Large intestine (tissue), 12 donors: ENCODE measurements at places on chromosomes 6 and 20. TPM values are rescaled to one million over a fixed set of nuclear protein-coding genes. Genes with fewer than 3 reads are reported as not detected.
A peak's percentile ranks its signal among the peaks of the same experiment; 100 is the strongest.

DNA sequence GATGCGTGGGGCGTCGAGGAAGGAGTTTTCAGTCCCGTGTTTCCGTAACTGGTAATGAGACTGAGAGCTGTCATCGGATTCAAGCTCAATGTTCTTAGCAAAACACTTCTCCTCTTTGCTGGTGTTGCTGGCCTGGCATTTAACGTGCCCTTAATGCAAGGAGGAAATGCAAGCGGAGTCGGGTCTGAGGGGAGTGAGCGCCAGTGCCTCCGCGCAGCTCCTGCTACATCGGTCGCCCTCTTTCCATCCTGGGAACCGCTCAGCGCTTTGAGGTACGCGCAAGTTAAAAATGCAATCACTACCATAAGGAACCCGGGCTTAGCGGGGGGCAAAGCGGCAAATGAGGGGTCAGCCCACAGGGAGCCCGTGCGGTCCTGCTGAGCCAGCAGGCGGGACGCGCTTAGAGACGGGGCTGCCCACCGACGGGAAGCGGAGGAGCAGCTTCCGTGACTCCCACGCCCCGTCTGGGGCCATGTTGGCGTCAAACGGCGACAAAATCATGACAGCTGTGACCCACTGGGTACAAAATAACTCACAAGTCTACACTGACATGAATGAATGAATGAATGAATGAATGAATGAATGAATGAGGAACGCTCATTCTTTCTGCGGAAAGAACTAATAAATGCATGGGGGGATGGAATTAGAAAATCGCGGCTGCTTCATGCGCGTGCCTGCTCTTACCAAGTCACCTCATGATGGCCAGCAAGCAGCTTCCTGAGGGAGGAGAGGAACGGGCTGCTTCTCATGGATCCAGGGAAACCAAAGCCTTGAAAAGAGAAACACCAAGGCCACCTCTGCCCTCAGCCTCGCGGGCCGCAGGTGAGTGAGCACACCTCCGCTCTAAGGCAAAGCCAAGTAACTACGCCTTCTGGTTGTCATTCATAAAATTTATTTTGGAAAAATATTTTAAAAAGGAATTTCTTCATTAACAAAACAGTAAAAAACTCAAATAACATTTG, 9.3 kb downstream of the DLL1 start:
- no peak for DNase-seq

DDRGK1 gene
- 77.0 TPM for polyA plus RNA-seq

FYN gene
- polyA plus RNA-seq = 46.0 TPM

DNA sequence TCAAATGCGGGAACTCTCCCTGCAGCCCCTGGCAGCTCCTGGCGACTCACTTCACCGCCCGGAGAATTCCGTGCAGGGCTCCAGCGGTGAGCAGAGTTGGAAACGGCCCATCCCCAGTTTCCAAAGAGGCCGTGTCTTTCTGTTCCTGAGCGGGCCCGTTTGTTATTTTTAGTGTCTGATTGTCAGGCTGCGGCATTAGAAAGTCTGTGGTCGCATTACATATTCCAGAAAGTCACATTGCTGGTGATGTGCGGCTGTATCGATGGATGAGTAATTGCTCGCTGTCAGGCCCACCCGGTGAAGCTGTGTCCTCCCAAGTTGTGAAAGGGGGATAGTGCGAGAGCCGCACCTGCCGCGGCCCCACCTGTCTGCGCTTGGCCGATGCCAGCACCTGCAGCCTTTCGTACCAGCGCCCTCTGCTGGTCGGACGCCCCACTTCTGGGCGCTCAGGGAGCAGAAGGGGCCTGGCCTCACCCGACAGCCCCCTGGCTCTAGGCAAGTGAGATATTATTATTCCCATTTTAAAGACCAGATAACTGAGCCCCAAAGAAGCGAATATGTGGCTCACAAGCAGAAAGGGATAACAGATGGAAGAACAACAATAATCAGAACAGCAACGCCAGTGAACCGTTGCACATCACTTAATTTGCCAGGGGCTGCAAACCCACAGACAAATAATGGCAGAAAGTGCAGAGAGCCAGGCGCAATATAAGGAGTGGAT, 244.9 kb downstream of the TSHZ2 start:
- DNase-seq = peak; percentile 60

FAM120B gene
- polyA plus RNA-seq = 27.7 TPM

DEFB124 gene
- 0.21 TPM for polyA plus RNA-seq

- DNase-seq = no peak
These were observed 155.2 kb upstream of the DTNBP1 start for GRCh38 chr6:15818044-15818443.

SLC29A1 gene
- 47.4 TPM for polyA plus RNA-seq

PHACTR3 gene
- 8.3 TPM for polyA plus RNA-seq

DNA sequence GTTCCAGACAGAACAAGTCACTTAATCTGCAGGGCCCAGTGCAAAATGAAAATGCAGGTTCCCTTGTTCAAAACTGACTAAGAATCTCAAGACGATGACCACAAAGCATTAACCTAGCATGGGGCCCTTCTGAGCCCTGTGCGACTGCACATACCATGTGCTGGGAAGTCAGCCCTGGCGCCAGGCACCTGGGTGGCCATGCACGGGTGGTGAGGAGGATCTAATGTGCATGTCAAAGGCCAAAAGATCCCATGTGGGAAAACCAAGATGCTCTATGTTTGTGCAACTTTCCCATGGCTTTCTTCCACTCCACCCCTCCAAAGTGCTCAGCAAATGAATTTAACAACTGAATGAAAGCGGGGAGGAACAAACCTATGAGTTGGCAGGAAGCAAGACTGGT, 33.5 kb upstream of the NXT1 start:
- no peak for DNase-seq

GRCh38 chr20:17874271-17875105, 94.1 kb downstream of the SNX5 start:
- no peak for DNase-seq

DNA sequence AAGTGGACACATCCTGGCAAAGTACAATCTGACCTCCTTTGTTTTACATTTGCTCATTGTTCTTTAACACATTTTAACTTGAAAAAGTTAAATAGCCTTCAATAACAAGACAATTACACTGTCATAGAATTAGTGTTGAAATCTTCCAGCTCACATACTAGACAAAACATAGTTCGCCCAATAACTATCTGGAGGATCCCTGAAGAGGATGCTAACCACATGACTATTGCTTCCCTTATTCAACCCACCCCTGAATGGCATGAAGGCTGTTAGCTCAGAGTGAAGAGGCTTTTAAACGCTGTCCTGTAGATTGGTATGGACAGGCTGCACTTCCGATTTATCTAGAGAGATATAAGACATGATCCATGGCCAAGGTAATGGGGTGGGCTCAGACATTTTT, 15.0 kb upstream of the DSE start:
- DNase-seq = no peak

GRCh38 chr6:31308050-31308844, 36.4 kb upstream of the HLA-C start:
- peak; percentile 43 for DNase-seq

CDK5RAP1 gene
- 32.5 TPM for polyA plus RNA-seq

GRCh38 chr6:141452354-141452686, 680.4 kb upstream of the GJE1 start:
- DNase-seq = no peak

GRCh38 chr6:89970072-89970471, 75.8 kb downstream of the GJA10 start:
- no peak for DNase-seq

HM13 gene
- 123 TPM for polyA plus RNA-seq

NOTCH4 gene
- polyA plus RNA-seq = 8.1 TPM

GRCh38 chr6:6357032-6357431, 36.6 kb upstream of the F13A1 start:
- no peak for DNase-seq

DNA sequence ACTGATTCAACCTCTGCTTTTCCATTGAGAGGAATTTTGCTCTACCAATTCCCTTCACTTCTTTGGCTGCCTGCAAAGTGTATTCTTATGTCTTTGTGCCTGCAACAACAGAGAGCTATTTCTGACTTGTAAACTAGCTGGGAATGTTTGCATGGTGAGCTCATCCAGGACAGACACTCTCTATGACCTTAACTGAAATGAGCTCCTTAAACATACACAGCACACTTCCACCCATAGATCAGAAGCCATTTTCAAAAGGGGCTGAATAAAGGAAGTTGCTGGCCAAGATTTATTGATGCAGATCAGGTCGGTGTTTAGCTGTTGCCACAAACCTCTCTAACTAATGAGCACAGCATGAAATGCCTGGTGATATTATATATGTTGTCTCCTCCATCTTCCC, 377.7 kb downstream of the BTBD9 start:
- peak; percentile 45 for DNase-seq

SPO11 gene
- not detected for polyA plus RNA-seq

TREM2 gene
- polyA plus RNA-seq = 0.28 TPM

HLA-DRB1 gene
- polyA plus RNA-seq = 159 TPM

GRCh38 chr6:41881506-41881905, 13.7 kb downstream of the USP49 start:
- DNase-seq = no peak

DNA sequence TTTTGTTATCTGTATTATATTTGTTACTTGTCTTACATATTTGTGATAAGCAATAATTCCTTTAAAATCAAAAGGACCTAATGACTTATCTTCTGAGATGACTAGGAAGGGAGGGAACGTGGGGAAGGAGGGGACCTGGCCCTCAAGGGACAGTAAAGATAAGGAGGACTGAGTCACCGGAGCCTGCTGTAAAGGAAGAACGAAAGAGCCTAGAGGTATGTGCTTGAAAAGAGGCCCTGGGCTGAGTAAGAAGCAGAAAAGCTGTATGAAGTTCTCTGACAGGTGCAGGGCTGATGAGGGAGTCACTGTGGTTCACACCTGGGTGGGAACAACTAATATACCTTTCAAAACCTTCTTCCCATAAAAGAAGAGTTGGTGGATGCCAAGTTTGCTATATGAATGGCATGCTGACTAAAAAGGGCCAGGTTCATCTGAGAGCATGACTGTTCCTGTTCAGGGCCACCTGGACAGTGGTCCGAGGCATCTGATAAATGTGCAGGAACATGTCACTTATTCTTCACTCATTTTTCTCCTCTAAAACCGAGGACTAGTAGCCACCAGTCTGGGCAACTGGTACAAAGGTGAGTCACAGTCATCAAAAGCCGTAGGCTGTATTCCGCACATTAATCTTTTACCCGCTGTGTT, 111.3 kb downstream of the TNFAIP3 start:
- peak; percentile 77 for DNase-seq

PLCB4 gene
- 14.6 TPM for polyA plus RNA-seq

MYLK4 gene
- 0.48 TPM for polyA plus RNA-seq

- no peak for DNase-seq
These were observed 543.6 kb downstream of the GRIK2 start for GRCh38 chr6:101937108-101937507.

DNA sequence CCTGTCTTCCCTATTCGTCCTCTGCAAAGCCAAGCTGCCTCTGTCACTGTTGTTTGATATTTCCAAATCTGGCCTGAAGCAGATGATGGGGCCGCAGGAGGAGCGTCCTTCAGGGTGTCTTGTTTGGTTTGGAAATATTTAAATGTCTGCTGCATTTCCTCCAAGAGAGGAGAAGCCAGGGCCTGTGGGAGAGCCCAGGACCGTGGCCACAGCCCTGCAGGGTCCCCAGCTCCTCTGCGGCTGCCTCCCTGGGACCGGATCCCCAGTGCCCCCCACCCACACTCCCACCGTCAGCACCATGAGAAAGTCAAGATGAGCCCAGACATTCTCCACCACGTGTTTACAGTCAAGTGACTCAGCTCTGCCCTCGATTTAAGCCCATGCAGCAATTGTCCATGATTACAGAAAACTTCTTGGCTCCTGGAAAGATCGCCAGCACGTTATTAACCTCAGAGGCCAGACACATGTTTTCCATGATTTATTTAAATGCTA, 18.2 kb downstream of the FOXF2 start:
- DNase-seq = no peak

DNA sequence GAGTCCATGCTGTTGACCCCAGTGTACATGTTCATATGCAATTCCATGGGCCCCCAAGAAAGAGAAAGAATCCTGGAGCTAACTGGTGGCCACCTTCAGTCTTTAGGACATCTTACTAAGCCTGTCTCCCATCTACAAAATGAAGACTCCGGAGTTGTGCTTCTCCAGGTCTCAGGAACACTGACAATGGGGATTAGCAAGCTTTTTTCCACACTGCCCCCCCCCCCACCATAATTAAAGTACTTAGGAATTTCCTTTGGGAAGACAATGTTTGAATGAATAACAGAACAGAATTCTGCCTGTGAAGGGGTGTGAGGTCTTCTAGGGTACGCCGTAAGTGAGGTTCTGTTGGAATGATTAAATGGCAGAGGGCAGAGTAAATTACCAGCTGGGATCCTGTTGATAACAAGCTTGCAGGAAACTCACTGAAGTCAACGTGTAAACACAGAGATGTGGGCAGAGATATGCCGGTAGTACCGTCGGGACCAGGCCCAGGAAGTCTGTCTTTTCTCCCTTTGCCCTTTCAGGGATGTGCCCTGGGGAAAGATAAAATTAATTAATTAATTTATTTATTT, 63.1 kb downstream of the ANKRD6 start:
- no peak for DNase-seq

DNA sequence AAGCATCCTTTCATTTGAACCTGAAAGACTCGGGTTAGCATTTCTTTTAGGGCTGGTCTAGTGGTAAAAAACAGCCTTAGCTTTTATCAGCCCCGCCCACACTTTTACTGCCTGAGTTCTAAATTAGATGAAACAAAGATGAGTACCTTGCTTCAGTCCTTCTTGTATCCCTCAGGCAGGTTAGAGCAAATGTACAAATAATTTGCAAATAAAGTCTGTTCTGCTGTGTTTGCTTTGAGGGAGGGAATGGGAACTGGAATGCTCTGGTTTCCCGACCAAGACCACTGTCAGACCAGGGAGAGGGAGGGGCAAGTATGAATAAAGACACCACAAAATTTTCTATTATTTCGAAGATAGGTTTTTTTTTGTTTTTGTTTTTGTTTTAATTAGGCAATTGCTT, 85.5 kb upstream of the FLRT3 start:
- no peak for DNase-seq

- DNase-seq = no peak
These were observed 126.4 kb upstream of the MAFB start for GRCh38 chr20:40815156-40816038.

GRCh38 chr6:37435816-37436215, 2.8 kb downstream of the CMTR1 start:
- DNase-seq = no peak

- no peak for DNase-seq
These were observed 47.1 kb upstream of the SMLR1 start for GRCh38 chr6:130780122-130780521.
